ENCODE measurements at places on chromosomes 6 and 20.

- no peak for DNase-seq
Measured at GRCh38 chr6:36717871-36718540, 20.4 kb downstream of the RAB44 start.

DNA sequence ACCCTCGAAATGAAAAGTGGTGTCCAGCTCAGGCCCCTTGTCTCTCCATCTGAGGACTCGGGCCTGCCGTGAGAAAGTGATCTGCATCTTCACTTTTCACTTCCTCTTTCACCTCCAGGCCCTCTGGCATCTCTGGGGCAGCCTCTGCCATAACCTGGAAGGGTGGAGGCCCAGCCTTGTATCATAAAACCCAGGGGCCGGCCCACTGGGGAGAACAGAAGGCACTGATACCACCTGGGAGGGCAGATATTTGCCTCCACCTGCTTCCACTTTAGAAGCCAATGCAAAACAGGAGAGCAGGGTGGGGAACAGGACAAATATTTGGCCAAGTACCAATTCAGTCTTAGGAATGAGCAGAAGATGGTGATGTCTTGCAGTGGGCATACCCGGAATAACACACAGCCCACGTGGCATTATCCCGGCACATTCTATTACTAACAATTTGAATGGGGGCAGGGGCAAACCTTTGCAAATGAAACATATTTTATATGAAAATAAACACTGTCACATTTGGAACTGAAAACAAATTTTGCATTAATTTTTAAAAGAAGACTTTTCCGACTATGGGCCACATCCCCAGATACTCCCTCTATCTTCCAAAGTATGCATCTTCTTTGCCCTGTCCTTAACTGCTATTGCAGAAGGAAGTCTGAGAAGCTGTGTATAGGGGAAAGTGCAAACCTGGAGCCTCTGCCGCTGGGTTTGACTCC, 69.2 kb upstream of the TBC1D7 start:
- no peak for DNase-seq

GRCh38 chr6:79463621-79464050, 73.6 kb downstream of the LCA5 start:
- no peak for DNase-seq

DNA sequence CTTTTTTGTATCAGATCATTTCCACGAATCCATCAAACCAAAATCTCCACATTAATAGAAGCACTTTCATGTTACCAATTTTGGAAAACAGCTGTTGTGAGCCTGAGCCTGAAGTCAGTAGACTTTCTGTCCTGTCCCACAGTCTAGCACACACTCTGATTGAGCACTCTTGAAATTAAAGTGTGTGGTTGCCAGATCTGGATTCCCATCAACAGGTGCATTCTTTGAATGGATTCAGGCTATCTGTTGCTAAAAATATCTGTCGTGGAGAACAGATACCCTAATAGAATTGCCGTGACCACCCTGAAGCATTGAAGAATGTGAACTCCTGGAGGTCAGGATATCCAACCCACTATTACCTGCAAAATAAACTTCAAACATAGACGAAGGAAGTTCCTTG, 73.3 kb downstream of the TFAP2A start:
- DNase-seq = no peak

- DNase-seq = no peak
Measured at GRCh38 chr6:129645106-129645829, 64.7 kb downstream of the ARHGAP18 start.

GRCh38 chr6:165746331-165746730, 83.3 kb upstream of the PDE10A start:
- no peak for DNase-seq

DNA sequence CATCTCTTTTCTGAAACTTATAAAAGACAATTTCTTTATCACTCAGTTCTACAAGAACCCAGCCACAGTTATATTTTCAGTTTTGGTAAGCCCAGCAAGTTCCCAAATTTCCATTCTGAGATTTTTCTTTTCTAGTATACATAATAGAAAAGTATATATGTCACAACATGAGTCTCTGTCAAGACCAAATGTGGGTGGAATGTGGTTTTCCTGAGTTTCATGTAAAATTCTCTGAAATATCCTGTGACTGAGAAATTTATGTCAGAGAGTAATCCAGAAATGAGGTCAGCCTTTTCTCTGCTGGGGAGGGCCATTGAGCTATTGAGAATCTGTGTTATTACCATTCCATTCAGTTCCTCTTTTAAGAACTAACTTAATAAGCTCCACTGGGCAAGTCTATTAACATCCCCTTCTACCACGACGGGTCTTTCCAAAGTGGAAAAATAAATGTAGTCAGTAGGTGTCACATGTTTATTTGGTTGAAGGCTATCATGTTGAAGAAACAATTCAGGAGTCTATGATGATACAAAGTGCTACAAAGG, 100.7 kb upstream of the HMGN3 start:
- no peak for DNase-seq

- DNase-seq = peak; percentile 39
Measured at GRCh38 chr20:13788167-13788834, 3.5 kb downstream of the NDUFAF5 start.

DNA sequence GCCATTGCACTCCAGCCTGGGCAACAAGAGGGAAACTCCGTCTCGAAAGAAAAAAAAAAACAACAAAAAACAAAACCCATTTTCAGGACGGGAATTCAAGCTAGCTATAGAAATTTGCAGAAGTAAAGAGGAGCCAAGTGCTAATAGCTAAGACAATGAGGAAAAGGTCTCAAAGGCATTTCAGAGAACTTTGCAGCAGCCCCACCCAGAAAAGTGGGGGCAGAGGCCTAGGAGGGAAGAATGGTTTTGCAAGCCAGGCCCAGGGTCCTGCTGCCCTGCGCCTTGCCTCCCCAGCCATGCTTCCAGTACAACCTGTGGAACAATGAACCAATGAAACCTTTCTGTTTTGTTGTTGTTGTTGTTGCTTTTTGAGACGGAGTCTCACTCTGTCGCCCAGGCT, 38.3 kb upstream of the SAMHD1 start:
- no peak for DNase-seq

GRCh38 chr6:3752531-3753227, 1.2 kb upstream of the PXDC1 start:
- no peak for DNase-seq

GRCh38 chr6:87336367-87336766, 7.3 kb upstream of the GJB7 start:
- DNase-seq = no peak

DNA sequence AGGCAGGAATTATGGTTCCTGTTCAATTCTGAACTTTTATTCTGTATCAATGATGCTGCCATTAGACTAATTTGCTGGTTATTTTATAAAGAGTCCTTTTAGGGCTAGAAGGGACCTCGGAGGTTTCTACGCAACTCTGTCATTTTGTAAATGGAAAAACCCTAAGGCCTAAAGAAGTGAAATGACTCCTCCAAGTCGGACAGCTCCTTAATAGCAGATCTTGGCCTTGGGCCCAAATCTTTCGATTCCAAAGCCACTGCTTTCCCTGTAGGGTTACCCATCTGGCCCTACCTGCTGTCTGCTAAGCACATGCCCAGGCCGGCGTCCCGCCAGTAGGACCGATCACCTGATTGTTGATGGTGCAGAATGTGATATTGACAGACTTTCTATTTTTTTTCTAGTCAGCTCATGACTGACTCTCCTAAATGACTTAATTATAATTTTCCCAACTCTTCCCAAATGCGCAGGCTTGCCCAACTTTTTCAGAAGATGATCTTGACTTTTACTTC, 40.2 kb downstream of the PLEKHG1 start:
- DNase-seq = no peak
